ENCODE measurements at places on chromosomes 5 and 9. TPM values are rescaled to one million over a fixed set of nuclear protein-coding genes. Genes with fewer than 3 reads are reported as not detected.

GRCh38 chr5:81014348-81014747 lies 54.2 kb downstream of the RASGRF2 start:
- no peaks in the 10 kb centered on the region for H3K27me3 ChIP-seq
- no peak for DNase-seq
- no peaks in the 10 kb centered on the region for H3K36me3 ChIP-seq
- peaks cover 32% of the 10 kb centered on the region for H3K4me1 ChIP-seq
- no peak overlapping the region for H3K27ac ChIP-seq

- H3K27me3 ChIP-seq, result no peaks in the 10 kb centered on the region
- H3K4me3 ChIP-seq, result no peak overlapping the region
- H3K27ac ChIP-seq, result no peak overlapping the region
- peaks cover 24% of the 10 kb centered on the region for H3K4me1 ChIP-seq
- DNase-seq, result no peak
These were observed 210.6 kb downstream of the AUH start for GRCh38 chr9:91150998-91151717.

DNA sequence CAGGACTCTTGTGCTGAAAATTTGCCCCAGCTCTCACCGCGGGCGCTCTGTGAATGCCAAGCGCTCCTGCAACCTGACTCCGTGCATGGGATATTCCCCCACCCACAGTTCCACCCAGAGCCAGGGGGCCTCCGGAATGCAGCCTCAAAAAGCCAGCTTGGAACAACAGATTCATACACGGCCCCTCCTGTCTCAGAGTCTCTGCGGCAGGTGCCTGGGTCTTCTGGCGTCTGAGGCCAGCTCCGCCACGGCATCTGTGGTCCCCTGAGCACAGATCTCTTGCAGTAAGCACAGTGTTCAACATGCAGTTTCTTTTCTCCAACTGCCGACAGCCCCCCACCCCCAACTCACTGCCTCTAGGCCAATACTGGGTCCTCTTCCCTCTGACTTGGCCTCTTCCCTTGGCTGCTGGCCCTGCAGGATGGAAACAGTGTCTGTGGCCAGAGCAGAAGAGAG lies 355.7 kb upstream of the IRX2 start:
- no peak overlapping the region for H3K27ac ChIP-seq
- DNase-seq, result no peak
- peaks cover 9% of the 10 kb centered on the region for H3K27me3 ChIP-seq
- H3K4me1 ChIP-seq, result no peaks in the 10 kb centered on the region

The GABRA6 gene
- not detected for total RNA-seq

The FBXO4 gene
- 7.0 TPM for total RNA-seq

The SLC31A1 gene
- total RNA-seq, result 12.3 TPM

The TCF7 gene
- 493 TPM for total RNA-seq
